HuH-7.5 (cell line): ENCODE measurements at places on chromosomes 11 and 22.
A peak's percentile ranks its signal among the peaks of the same experiment; 100 is the strongest.

DNA sequence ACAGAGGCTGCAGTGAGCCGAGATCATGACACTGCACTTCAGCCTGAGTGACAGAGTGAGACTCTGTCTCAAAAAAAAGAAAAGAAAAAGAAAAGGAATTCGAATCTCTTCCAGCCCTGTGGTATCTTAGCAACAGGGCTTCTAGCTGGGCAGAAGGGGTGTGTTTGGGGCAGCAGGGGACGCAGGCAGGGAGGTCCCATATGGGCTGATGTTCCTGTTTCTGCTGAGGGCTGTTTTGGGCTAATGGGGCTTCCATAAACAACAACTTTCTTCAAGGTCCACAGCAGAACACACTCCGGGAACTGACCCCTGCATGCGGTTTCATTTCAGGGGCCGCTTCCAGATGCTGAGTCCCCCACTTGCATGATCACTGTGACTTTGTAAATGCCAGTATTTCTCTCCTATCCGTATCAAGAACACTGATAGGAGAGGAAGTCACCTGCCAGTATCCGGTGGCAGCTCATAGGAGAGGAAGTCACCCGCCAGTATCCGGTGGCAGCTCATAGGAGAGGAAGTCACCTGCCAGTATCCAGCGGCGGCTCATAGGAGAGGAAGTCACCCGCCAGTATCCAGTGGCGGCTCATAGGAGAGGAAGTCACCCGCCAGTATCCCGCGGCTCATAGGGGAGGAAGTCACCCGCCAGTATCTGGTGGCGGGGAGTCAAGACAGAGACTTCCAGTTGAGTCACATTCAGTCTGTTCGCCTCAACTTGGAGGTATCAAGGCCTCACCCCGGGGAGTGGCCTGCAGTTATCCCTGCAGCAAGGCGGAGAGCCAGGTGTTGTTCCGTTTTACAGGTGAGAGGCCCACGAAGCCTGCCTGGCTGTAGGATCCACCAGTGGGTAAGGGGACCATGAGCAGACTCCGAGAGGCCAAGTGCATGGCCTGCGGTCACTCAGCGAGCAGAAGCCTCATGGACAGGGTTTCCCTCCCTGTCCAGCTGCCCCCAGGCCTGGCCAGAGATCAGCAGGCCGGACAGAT, 8.3 kb upstream of the FGF19 start:
- DNase-seq: no peak

- peak; percentile 19 for DNase-seq
These were observed 119.4 kb downstream of the HIPK3 start for GRCh38 chr11:33376331-33377310.

DNA sequence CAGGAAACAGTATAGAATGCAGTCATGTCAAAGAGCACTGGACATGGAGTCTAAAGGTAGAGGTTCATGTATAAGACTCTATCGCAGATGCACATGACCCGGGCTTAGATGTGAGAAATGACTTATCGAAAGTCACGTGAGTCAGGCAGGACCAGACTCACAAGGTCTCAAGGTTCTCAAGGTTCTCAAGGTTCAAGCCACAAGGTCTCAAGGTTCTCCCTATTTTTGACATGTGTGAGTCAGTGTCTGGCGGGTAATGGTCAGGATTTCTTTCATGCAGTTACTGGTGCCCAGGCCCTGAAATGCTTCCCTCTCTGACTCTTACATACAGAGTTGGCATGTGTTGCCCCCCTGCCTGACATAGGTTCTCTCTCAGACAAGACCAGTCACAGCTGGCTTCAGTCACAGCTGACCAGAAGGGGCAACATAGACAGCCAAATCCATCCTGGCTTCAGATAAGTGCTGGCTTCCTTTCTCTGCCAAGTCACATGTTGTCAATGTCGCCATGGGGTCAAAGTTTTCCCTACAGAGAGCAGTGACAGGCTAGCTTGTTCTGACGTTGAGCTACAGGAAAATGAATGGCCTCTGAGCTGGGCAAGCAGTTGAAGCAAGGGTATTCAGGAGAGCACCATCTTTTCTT, 10.1 kb downstream of the CSRP3 start:
- DNase-seq: no peak

DNA sequence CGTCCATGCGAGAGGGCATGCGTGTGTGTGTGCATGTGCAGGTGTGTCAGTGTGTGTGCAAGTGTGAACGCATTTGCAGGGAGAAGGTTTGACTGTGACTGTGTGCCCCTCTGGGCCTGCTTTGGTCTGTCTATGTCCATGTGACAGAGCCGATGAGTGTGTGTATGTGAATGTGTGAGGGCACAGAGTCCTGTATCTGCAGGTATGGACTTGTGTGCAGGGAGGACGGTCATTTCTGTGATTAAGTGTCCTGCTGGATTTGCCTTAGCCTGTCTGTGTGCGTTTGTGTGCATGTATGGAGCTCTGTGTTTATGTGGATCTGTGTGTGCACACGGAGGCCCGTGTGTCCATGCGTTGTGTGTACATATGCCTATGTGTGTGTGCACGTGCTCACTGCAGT, 5.4 kb downstream of the EMID1 start:
- no peak for DNase-seq

- DNase-seq: peak; percentile 47
These were observed at the start of gene MS4A15 for GRCh38 chr11:60756307-60757032. TSS of gene MS4A15 (plus strand) at chr11:60756867. CDS start at chr11:60763734, 6,867 bp downstream.

GRCh38 chr22:48891688-48892577, 935.7 kb downstream of the BRD1 start:
- no peak for DNase-seq

- no peak for DNase-seq
These were observed 7.5 kb downstream of the NEFH start for GRCh38 chr22:29487426-29487986.

DNA sequence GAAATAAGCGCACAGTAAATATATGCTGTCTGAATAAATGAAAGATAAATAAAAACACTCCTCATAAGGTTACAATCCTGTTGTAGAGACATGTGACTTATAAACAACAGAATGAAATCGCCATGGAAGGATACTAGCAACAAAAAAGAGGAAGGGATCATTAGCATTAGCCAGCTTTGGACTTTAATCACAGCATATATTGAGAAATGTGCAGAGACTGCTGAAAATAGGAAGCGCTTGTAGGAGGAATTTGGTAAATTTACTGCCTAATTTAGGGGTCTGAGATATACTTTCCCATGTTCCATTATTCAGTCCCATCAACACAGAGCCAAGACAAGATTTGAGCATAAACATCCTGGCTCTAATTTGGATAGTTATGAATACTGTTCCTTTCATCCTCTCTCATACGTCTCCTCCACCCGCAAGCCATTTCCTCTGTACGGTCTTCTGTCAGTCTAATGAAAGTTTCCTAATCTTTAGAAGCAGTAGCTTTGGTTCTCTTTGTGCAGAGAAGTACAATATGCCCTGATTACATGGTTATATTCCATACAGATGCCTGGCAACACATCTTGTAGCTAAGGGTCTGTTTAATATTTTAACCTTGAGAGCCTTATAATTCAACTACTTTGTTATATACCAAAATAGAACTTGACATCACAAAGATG, 37.1 kb upstream of the AKIP1 start:
- no peak for DNase-seq

DNA sequence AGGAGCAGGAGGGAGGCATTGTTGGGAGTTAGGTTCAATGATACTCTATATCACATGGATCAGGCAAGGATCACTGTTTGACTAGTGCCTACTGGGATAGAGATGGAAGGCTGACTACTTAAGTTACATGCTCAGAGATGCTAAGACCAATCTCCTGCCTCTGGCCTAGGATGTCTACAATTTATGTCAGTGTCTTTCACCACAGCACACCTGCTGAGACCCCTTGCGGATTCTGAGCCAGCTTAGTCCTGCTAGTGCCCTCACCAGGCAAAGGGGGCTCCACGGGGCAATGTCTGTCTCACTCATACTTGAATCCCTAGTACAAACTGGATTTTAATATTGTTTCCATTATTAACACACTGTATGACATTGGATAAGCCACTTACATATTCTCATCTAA, 732.5 kb downstream of the DLG2 start:
- no peak for DNase-seq

- no peak for DNase-seq
These were observed 626 bp downstream of the FLRT1 start for GRCh38 chr11:64036087-64037026.

DNA sequence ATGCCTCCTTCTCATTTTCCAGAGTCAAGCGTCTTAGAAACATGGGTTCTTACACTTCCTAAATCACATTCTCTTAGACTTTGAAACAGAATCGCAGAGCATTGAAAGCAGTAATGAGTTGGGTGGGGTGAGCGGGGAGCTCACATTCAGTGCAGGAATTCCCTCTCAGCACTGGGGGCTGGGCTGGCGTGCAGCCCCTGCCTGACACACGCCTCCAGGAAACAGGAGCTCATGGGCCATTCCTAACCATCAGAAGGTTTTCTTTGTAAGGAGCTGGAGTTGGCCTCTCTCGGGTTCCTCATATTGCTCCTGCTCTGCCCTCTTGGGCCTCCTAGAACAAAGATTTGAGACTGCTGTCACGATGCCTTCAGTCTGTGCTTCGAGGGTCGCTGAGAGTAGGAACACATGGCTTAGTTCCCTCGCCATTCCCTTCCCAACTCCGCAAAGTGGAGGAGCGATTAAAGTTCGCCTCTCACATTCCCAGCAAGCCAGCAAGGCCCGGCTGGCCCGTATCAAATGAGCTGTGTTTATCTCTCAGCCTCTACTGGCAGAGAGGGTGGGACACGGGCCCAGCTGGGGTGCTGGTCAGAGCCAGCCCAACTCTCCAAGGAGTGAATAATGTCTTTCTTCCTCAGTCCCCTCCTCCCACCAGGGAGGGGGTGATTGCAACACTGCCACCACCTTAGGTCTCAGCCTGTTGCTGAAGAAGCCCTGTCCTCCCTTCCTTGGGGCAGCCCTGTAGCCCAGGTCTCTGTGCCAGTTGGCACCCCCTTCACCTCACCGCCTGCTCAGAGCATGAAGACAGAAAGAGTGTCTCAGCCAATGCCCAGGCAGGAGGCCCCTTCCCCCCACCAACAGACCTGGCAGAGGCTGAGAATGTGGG, 10.4 kb downstream of the CHRDL2 start:
- no peak for DNase-seq
